ENCODE measurements at places on chromosomes 3 and 15. TPM values are rescaled to one million over a fixed set of nuclear protein-coding genes. Genes with fewer than 3 reads are reported as not detected.

Gene DCBLD2
- 83.2 TPM for total RNA-seq

Gene PRSS50
- not detected for total RNA-seq

Gene DPPA2
- total RNA-seq, result not detected

Gene NME9
- not detected for total RNA-seq

Gene ALDH1A3
- 0.30 TPM for total RNA-seq

Gene CADPS
- total RNA-seq, result not detected

Gene KBTBD13
- not detected for total RNA-seq

Gene BUB1B
- 8.0 TPM for total RNA-seq

Gene DAZL
- not detected for total RNA-seq

Gene GOLIM4
- total RNA-seq, result 40.5 TPM

Gene ZNF502
- total RNA-seq, result not detected

Gene SOX14
- total RNA-seq, result not detected

Gene ARPP19
- total RNA-seq, result 165 TPM

Gene EDC3
- 54.2 TPM for total RNA-seq

Gene LRCH3
- total RNA-seq, result 70.2 TPM

Gene PLIN1
- 0.70 TPM for total RNA-seq

Gene SLC9C1
- not detected for total RNA-seq

Gene CHAC1
- 39.3 TPM for total RNA-seq

Gene TIMP4
- total RNA-seq, result 5.0 TPM

Gene CEP63
- total RNA-seq, result 26.3 TPM

Gene CCR8
- total RNA-seq, result not detected

Measured in osteocyte (in vitro differentiated cells).